Ureter (tissue), 1 donor: ENCODE measurements at places on chromosomes 6 and 20.

GRCh38 chr6:152896923-152897322, 85.9 kb downstream of the FBXO5 start:
- DNase-seq, result no peak

- DNase-seq, result no peak
Observed at GRCh38 chr20:41574802-41575389, 43.3 kb downstream of the CHD6 start.

DNA sequence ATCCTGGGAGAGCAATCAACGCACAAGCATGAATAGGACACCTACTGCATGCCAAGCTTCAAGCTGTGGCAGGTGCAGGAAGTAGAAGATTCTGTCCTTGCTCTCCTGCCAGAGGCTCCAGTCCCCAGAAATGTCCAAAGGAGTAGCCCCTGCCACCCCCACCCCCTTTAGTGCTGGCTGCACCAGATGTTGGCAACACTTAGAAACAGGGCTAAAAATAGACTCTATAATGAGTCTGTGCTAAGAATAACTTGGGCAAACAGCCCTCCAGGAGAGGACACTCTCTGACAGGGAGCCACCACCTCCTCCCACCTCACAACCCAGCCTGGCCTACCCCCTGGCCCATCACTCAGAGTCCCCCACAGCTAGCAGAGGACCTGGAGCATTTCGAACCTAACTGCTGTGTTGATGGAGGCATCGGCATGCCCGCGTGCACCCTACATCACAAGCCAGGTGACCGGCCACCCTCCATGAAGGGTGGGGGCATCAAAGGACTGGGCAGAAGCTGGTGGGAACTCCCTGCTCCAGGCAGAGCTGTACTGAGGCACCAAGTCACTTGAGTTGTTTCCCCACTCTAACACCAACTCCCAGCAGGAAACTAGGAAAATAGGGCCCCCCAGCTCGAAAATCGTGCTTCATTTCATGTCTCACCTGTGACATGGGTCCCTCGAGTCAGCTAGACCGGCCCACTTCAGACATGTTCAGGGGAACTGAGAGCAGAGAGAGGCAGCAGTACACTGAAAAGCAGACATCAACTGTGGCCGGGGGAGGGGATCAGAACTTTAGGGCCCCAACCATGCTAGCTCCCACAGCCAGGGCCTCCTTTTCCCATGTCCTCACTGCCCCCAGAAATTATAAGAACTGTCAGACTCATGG, 18.7 kb downstream of the TFEB start:
- DNase-seq, result no peak

- DNase-seq, result no peak
Observed at GRCh38 chr6:158321960-158322359, 9.7 kb downstream of the TULP4 start.

GRCh38 chr6:159853754-159854153, 37.0 kb upstream of the MAS1 start:
- no peak for DNase-seq

DNA sequence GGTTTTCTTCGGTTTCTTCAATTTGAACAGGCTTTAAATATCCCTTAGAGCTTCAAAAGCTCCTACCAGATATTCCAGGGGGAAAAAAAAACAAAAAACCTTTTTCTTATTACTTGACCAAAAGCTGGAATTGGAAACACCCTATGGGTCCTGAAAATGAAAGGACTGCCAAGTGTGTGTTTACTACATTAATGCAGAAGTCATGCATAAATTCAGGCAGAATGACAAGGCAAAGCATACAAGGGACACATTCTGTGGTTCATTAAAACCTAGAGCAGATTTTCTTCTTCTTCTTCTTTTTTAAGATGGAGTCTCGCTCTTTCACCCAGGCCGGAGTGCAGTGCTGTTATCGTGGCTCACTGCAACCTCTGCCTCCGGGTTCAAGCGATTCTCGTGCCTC, 119.1 kb downstream of the GMDS start:
- DNase-seq, result no peak

DNA sequence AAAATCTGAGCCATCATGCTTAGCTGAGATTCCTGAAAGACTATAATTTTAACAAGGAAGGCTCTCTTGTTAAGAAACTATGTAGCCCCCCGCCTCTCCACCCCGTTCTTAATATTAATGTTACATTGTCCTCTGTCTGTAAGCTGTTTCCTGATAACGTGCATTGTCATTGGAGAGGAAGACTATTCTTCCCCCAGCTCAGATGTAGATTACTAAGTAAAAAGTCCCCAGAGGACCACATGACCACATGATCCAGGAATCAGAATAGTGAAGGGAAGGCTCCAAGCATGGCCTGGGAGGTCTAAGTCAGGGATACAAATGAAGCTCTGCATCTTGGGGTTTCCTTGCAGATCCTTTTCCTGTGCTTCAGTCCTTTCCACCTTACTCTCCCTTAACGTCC, 106.4 kb downstream of the JARID2 start:
- DNase-seq, result no peak

DNA sequence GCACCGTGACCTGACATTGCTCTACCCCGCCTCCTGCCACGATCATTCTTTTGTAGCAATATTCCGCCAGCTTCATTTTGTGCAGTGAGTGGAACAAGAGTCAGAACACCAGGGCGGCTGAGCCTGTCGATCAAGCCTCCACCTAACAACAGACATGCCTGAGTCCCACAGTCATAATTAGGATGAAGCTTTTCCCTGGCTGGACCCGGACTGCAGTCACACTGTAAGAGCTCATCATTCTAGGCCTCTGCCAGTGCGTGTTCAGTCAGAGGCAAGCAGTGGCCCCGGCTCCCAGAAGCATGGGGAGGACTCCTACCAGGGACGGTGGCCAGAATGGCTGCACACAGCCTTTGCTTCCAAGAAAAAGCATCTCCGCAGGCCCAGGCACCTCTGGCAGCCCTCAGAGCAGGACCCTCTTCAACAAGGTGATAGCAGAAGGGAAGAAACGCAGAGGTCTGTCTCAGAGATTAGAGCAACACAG, 23.2 kb upstream of the UNC93A start:
- no peak for DNase-seq

DNA sequence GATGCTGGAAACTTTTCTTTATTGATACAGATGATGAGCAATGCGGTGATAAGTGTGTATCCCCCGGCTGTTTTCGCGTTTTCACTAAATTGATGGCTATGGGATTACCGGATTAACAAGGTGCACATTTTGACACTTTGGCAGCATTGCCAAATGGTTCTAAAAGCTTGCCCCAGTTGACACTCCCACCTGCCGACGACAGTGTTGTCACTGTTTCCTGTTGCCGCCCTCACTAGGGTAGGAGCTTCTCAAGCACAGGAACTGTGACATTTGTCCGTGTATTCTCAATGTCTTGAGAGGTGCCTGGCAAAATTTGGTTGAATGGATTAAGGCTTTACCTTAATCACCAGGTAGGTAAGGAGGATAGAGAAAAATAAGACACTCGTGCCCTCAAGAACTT, 9.8 kb upstream of the MAPK13 start:
- no peak for DNase-seq

- DNase-seq, result no peak
Observed at GRCh38 chr6:16705081-16705993, 55.9 kb downstream of the ATXN1 start.

DNA sequence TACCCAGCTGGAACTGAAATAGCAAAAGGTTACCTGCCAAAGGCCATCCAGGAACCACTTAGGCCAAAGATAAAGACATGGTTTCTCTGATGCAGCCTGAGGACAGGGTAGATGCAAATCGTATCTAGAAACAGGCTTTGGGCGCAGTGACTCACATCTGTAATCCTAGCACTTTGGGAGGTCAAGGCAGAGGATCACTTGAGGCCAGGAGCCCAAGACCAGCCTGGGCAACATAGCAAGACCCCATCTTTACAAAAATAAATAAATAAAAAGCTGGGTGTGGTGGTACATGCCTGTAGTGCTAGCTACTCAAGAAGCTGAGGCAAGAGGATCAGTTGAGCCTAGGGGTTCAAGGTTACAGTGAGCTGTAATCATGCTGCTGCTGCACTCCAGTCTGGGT, 52.9 kb upstream of the RNF144B start:
- no peak for DNase-seq

DNA sequence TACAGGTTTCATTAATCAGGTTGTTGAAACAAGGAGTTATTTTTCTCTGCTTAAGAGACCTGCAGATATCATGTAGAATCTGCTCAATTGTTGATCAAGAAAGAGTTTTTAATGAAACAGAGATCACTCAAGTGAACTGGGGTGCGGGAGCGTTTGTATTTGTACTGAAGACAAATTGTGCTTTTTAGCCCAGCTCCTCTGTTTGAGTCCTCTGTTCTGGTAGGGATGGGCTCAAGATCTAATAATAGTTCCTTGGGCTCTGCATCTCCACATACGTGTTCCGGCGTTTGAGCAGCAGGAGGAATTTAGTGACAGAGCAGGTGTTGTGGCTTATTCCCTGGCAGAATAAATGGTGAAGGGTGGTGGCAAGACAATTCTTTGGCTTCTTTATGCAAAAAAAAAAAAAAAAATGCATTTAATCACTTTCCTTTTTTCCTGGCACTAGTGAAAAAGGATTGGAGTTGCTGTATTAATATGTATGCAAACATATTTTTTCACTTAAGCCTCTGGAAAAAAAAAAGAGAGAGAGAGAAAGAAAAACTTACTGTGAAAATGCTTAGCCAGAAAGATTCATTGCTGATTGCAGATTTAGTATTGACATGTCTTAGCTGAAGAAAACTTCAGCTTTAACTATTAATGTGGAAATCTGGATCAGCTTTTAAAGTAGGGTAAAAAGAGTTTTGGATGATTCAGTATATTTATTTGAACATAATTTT, 4.0 kb downstream of the CITED2 start:
- no peak for DNase-seq

- DNase-seq, result no peak
Observed at GRCh38 chr6:14765106-14765505, 480.8 kb upstream of the JARID2 start.

DNA sequence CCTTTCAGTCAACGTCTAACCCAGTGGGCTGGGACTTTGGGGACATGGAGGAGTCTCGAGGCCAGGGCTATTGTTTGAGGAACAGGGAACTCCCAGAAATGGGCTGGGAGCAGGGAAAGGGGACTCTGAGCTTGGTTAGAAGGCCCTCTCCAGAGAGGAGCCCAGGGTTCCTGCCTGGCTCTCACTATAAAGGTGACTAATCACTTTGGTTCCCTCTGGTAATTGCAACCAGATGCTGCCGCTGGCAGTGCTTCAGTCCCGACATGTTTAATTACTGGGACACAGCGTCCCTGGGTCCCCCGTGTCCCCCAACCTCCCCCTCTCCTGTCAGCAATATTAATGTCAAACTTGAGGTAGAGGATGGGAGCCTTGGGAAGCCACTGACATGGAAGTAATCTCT, 5.0 kb upstream of the GDF5 start:
- DNase-seq, result no peak

GRCh38 chr6:169075915-169076654, 177.6 kb downstream of the THBS2 start:
- no peak for DNase-seq

GRCh38 chr6:168226902-168227318, 92.7 kb downstream of the DACT2 start:
- DNase-seq, result no peak

- DNase-seq, result no peak
Observed at GRCh38 chr6:75603106-75603420, 1.4 kb downstream of the SENP6 start.

DNA sequence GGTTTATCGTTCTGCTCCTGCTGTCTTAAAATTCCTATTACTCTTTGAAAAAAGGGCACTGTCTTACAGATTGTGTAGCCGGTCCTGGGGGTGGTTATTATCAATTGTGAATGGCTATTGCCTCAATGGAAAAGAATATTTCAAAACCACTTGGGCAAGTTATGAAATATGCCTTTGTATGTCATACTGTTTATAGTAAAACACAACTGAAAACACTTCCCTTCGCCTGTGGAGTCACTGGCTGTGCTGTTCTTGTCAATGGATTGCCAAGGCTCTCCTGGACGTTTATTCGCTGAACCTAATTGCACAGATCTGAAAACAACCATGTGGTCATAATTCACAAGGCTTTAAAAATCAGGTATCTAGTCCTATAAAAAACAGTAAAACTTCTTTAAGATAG, 47.8 kb upstream of the TAGAP start:
- no peak for DNase-seq

DNA sequence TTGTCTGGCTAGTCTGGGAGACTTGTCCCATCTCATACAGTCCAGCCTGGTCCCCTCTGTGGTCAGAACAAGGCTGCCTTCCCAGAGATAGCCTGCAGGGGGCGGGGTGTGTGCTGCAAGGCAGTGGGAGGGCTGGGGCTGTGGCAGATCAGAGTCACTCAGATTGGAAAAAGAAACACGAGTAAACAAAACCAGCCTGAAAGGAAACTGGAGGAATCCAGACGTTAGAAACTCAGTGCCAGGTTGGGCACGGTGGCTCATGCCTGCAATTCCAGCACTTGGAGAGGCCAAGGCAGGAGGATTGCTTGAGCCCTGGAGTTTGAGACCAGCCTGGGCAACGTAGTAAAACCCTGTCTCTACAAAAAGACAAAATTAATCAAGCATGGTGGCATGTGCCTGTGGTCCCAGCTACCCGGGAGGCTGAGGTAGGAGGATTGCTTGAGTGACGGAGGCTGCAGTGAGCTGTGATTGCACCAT, 20.2 kb downstream of the LEMD2 start:
- peak; percentile 83 for DNase-seq

DNA sequence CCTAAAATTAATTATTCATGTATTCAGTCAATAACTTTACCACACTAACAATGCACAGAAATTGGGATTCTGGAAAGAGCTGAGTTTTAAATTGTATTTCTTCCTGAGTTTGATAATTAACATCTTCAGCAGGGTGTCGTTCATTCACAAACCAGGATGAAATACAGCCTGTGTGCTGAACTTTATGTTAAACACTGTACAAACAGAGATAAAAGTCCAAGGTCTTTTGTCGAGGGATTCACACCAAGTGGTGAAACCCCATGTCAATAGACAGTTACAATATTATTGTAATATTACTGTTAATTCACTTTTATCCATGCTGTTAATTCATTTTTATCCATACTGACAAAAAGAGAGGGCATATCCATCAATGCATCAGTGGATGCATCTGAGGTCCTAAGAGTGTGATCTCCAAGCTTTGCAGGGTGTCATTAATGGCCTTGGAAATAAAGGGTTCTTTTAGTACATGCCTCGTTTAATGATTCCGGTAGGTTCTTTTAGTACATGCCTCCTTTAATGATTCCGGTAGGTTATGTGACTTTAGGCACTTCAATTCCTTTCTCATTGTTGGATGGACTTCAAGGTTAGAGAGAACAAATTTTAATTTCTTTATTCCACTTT, 234.3 kb downstream of the PLCB1 start:
- no peak for DNase-seq

DNA sequence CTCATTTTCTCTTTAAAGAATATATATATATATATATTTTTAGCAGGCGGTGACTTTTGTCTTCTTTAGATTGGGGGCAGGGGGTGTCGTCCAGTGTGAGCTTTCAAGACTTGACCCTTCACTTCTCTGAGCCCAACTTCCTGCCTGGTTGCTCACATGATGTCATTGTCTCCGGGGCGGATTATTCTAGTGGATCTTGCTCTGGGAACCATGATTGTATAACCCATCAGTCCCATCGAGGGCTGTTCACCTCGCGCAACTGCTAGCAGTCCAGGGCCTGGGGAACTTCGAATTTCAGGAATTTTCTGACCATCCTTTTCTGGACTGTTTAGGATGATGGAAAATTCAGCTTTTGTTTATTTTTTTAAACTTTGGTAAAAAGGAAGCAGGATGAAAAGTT, 1.0 kb downstream of the IGF2R start:
- peak; percentile 72 for DNase-seq

GRCh38 chr6:136783021-136783420, 9.3 kb downstream of the MAP3K5 start:
- DNase-seq, result no peak
